ENCODE measurements at places on chromosomes 11 and 22. TPM values are rescaled to one million over a fixed set of nuclear protein-coding genes. Genes with fewer than 3 reads are reported as not detected.

OR52I1 gene
- not detected for total RNA-seq

MPPED1 gene
- total RNA-seq: not detected

GRCh38 chr11:123330471-123330870, 99.6 kb upstream of the GRAMD1B start:
- no peak overlapping the region for H3K27ac ChIP-seq
- DNase-seq: no peak
- H3K4me3 ChIP-seq: no peak overlapping the region
- H3K36me3 ChIP-seq: no peaks in the 10 kb centered on the region

GRCh38 chr22:46139895-46140350, 10.4 kb upstream of the PPARA start:
- H3K27me3 ChIP-seq: no peaks in the 10 kb centered on the region
- H3K27ac ChIP-seq: no peak overlapping the region
- peaks cover 5% of the 10 kb centered on the region for H3K4me1 ChIP-seq
- H3K36me3 ChIP-seq: no peaks in the 10 kb centered on the region
- H3K4me3 ChIP-seq: no peak overlapping the region

- H3K4me1 ChIP-seq: no peaks in the 10 kb centered on the region
- no peaks in the 10 kb centered on the region for H3K36me3 ChIP-seq
- no peak overlapping the region for H3K4me3 ChIP-seq
- H3K27ac ChIP-seq: no peak overlapping the region
Observed at GRCh38 chr22:33354928-33355327, 296.7 kb upstream of the SYN3 start.

DNA sequence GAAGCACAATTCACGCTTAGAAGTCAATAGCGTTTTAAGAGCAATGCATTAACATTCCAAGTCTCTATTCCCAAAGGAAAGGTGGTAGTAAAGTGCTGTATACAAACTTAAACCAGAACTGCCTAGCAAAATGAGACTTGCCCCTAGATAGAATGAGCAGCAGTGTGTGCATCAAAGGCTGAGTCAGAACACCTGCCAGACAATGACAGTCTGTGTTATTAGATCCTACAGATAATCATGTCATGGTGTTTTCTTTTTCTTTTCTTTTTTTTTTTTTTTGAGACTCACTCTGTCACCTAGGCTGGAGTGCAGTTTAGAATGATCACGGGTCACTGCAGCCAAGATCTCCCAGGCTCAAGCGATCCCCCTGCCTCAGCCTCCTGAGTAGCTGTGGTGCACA, 1.6 kb downstream of the RTCB start:
- H3K36me3 ChIP-seq: peaks cover 24% of the 10 kb centered on the region
- no peak for DNase-seq
- H3K27ac ChIP-seq: no peak overlapping the region
- no peak overlapping the region for H3K4me3 ChIP-seq
- H3K4me1 ChIP-seq: peaks cover 16% of the 10 kb centered on the region

Measured in thyroid gland (tissue), 4 donors.